ENCODE measurements at places on chromosomes 4 and X. TPM values are rescaled to one million over a fixed set of nuclear protein-coding genes. Genes with fewer than 3 reads are reported as not detected.

DNA sequence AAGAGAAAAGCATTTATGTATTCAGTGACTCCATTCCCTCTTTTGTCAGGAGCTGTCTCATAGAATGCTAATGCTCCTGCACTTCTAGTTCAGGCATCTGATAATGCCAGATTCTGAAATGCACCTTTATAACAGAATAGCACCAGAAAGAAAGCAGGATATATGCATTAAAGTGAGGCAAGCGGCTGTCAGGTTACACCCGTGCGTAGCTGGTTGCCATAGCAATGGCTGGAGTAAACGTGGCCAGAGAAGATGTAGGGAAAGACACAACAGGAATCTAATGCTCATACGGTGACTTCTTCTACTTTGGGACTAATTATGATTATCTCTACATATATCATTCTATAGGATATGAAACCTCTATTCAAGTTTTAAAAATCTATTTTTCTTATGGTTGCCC lies 5.9 kb downstream of the EMCN start:
- DNase-seq = no peak

DNA sequence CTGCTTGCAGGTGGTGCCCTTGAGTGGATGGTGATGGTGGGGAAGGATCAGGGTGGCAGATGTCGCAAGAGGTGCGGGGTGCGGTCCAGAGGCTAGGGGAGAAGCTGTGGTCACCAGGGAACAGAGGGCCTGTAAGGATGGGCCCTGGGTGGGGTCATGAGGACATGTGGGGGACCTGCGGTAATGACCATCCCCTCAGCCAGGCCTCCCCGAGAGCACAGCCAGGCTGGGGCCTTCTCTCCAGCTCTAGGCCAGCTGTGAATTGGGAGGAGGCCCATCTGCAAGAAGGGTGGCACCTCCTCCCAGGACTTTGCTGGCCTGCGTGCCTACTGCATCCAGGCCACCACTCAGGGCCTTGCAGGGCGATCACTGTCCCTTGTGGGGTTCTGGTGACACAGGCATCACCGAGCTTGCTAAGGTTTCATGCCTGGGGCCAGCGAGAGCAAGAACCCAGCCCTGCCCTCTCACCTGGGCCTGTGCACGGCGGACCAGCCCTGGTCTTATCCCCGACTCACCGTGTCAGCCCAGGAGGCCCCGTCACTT lies 34.1 kb upstream of the MXD4 start:
- no peak for DNase-seq

DNA sequence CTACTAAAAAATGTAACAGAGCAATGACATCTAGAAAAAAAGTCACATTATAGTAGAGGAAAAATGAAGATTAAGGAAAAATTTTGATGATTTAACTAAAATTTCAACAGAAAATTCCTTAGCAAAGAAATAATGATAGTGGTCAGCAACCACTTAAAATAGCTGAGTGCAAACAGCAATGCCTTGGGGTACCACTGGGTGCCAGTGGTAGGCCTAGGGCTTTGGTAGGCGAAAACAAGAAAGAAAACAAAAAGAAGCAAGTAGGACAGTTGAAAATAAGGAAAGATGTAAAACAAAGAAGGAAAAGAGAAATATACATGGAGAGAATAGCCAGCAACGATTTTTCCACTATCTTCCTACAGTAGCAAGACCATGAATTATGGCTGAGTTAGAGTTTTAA lies 313.5 kb upstream of the IRS4 start:
- DNase-seq = no peak

DNA sequence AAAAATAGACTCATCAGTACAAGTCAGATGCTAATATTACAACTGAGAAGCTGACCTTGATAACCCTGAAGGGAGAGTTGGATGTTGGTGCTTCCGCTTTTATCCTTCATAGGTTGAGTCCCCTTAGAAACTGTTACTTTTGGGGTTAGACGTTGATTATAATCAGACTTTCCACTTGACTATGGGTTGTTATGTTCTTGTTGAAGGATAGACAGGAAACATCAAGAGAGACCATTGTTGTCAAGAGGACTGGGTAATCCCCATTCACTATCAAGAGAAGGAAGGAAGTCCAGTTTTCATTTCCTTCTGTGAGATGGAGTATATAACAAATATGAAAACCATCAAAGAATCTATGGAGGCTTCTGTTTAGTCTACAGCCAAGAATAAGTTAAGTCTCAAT lies 229.9 kb upstream of the AFF2 start:
- peak; percentile 49 for DNase-seq

DNA sequence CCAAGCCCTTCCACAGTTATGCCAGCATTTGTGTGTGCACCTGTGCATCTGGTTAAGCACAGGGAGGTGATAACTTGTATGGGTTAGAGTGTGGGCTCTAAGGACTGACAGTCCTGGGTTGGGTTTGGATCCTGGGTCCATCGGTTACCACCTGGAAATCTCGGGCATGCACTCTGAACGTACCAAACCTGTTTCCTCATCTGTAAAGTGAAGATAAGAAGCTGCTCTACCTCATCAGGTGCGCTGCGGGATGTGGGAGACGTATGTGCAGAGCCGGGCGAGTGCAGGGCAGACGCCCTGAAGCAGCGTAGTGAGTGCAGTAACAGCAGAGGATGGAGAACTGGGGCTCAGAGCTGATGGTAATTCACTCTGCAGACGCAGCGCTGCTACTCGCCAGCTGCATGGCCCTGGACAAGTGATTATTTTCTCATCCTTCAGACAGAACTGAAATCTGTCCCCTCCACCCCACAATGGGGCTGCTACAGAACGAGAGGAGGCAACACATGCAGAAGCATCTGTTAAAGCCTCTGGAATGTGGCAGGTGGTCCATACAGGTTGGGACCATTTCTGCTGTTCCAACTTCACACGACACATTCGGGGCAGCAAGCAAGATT lies 64.4 kb downstream of the HADH start:
- no peak for DNase-seq

DNA sequence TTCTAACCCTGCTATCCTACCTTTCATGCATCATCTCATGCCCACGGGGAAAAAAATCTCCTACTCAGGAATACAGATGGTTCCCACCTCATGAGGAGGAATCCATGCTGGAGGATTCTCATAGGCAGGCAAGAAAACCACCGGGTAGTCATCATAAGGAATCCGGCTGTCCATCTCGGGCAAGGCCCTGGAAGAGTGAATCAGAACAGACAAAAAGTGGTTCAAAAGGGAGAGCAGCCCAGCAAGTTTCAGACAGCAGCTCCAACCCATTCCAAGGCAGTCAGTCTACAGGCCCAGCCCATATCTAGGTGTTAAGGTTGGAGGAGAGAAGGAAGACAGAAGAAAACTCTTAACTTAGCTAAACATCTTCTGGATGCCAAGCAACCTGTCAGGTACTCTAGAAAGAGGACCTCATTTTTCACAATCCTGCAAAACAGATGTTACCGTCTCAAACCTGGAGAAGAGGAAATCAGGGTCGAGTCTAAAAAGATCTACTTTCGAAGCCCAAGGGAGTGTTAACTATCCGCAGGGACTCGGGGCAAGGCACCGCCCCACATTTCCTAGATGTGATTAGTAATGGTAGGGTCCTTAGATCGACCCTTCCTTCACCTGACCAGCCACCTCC lies 447 bp downstream of the PDZD11 start:
- DNase-seq = no peak

DNA sequence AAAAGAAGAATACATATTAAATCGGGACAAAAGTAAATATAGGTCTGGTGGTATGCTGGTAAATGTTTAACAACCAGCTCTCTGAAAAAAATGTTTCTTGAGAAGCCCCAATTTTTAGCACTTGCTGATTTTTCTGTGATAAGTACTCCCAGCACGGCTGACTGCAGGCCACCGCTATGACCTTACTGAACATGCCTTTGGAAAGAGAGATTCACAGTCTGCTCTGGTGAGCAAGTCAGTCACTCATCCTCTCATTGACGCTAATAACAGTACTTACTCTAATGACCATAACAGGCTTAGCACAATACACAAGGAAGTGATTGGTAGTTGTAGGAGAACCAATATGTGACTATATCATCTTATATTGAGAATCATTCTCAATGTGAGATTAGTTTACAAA lies 98.9 kb upstream of the BLTP1 start:
- no peak for DNase-seq

- no peak for DNase-seq
Measured at GRCh38 chr4:169617306-169617705, 3.1 kb upstream of the CLCN3 start.

DNA sequence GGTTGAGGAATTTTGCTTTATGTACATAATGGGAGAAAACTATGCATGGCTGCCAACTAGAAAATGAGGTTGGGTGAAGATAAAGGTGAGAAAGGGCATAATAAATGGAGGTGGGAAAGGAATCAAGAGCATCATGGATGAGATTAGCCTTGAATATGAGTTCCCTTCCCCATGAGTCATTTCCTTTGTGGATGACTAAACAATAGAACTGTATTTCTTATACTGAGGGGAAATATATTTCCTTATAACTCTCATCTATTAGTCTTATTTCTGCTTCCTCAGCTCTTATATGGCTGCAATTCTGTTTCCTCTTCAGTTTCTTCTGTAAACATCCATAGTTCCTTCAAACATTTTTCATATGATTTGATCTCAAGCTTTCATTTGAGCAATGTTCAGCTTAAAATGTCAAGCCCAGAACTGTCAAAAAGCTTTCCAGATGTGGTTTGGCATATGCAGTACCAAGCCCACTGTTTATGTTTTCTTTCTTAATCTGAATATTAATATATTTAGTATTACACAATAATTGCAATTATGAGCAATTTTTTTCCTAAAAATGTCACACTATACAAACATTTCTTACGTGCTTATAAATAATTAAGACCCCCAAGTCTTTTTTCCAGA lies 100.7 kb upstream of the GRPR start:
- DNase-seq = no peak

DNA sequence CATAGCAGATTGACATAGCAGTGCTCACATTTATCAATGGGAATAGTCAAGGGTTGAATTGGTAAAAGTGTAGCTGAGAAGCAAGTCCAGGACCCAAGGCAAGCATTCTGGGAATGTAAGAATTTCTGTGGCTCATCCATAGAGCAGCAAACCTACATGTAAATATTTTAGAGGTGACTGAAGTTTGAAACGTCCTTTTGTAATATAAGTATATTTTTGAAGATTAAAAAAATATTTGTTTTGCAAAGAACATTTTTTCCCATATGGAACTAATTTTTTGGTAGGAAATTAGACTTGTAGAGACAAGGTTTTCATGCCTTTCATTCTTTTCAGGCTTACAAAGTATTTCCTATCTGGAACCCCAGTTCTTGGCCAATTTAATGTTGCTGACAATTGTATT lies 104.0 kb downstream of the TEX13A start:
- DNase-seq = no peak

GRCh38 chr4:87838890-87839591 lies 6.3 kb downstream of the MEPE start:
- peak; percentile 44 for DNase-seq

DNA sequence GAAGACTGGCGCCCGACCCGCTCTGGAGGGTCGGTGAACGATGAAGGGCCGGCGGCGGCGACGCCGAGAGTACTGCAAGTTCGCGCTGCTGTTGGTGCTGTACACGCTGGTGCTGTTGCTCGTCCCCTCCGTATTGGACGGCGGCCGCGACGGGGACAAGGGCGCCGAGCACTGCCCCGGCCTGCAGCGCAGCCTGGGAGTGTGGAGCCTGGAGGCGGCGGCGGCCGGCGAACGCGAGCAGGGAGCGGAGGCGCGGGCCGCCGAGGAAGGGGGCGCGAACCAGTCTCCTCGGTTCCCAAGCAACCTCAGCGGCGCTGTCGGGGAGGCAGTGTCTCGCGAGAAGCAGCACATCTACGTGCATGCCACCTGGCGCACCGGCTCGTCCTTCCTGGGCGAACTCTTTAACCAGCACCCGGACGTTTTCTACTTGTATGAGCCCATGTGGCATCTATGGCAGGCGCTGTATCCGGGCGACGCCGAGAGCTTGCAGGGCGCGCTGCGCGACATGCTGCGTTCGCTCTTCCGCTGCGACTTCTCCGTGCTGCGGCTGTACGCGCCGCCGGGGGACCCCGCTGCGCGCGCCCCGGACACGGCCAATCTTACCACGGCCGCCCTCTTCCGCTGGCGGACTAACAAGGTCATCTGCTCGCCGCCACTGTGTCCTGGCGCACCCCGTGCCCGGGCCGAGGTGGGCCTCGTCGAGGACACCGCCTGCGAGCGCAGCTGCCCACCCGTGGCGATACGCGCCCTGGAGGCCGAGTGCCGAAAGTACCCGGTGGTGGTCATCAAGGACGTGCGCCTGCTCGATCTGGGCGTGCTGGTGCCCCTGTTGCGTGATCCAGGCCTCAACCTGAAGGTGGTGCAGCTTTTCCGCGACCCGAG lies 568 bp downstream of the CHST7 start:
- peak; percentile 49 for DNase-seq

DNA sequence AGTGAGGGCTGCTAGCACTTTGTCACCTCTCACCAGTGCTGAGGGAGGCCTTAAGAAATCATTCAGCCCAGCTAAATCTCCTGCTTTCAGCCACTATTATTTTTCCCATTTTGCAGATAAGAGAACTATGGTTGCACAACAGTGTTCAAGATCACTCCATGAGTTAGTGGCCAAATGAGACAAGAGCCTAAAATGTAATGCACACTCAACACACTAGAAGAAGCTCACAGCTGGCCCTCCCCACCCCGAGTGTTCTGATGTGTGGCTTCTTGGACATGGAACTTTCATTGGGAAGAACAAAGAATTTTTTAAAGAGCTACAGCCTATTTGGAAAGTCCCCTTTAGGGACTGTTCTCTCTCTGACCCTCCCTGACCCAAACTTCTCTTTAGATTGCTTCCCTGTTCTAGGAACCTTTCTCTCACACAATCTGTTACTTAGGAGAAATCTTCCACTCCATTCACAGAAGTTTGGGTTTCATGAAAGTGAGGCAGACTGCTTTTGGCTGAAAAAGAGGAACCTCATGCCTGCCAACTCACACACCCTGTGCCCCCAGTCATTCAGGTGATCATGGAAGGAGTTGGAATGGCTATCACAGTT lies 44.0 kb upstream of the CT47C1 start:
- no peak for DNase-seq

DNA sequence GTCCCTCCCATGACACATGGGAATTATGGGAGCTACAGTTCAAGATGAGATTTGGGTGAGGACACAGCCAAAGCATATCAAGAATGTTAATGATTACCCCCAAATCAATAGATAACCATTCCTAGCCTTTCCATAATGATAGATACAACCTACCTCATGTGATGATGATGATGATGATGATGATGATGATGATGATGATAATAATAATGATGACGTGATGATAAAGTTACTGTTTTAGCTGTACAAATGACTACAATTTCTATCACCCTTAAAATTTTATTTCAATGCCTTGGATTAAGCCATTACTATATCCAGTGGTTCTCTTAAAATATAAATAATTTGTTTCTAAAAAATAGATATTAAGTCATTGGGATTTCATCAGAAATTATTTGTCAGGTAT lies 55.2 kb upstream of the NLGN4X start:
- DNase-seq = no peak

The FOXP3 gene
- total RNA-seq = not detected

The ELF4 gene
- 14.3 TPM for total RNA-seq

The SYTL4 gene
- total RNA-seq = 16.8 TPM

The DCX gene
- not detected for total RNA-seq

The SUPT20HL1 gene
- total RNA-seq = not detected

The H2BW2 gene
- total RNA-seq = not detected

The IL21 gene
- not detected for total RNA-seq

The SPP1 gene
- not detected for total RNA-seq
